GM23248 (cell line): ENCODE measurements at places on chromosomes 4 and X. TPM values are rescaled to one million over a fixed set of nuclear protein-coding genes. Genes with fewer than 3 reads are reported as not detected.

DNA sequence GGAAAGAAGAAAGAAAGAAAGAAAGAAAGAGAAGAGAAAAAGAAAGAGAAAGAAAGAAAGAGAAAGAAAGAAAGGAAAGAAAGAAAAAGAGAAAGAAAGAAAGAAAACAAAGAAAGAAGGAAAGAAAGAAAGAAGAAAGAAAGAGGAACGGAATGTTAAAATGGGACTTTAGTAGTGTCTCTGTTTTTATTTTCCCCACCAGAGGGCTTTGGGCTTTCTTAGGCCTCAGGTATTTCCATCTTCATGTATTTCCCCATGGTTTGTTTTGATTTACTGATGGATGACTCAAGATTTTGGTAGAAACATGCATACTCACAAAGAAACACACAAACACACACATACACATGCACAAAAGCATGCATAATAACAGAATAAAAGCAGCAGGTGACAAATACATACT lies 181.2 kb downstream of the AFF2 start:
- no peaks in the 10 kb centered on the region for H3K4me1 ChIP-seq
- H3K27me3 ChIP-seq: no peaks in the 10 kb centered on the region
- H3K4me3 ChIP-seq: no peak overlapping the region
- no peaks in the 10 kb centered on the region for H3K36me3 ChIP-seq
- DNase-seq: no peak

DNA sequence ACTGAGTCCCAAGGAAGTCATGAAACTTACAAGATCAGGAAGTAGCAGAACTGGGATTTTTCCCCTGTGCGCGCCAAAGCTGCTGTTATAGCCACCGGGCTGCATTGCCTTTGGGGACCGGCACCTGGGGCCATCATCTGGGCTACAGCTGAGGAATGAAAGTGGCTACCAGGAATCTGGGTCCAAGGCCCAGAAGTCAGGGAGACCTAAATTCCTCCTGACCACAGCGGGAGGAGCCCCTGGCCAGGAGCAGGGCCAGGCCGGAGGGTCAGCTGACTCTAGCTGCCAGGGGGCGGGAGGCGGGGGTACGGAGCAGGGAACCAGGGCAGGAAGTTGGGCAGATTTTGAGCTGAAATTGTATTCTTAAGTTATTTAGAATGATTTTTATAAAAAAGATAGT lies 242.4 kb downstream of the EVC2 start:
- no peak overlapping the region for H3K27ac ChIP-seq
- H3K4me1 ChIP-seq: no peaks in the 10 kb centered on the region
- no peaks in the 10 kb centered on the region for H3K27me3 ChIP-seq
- H3K36me3 ChIP-seq: no peaks in the 10 kb centered on the region

- H3K27me3 ChIP-seq: no peaks in the 10 kb centered on the region
- peaks cover 34% of the 10 kb centered on the region for H3K4me1 ChIP-seq
- no peaks in the 10 kb centered on the region for H3K36me3 ChIP-seq
- 0 out of 2 replicates have a peak overlapping the region, but pooled peaks have one; percentile 18 for H3K4me3 ChIP-seq
- peak overlapping the region; percentile 45 for H3K27ac ChIP-seq
- peak; percentile 71 for DNase-seq
These were observed 81.4 kb downstream of the ARHGAP10 start for GRCh38 chr4:147813109-147813773.

DNA sequence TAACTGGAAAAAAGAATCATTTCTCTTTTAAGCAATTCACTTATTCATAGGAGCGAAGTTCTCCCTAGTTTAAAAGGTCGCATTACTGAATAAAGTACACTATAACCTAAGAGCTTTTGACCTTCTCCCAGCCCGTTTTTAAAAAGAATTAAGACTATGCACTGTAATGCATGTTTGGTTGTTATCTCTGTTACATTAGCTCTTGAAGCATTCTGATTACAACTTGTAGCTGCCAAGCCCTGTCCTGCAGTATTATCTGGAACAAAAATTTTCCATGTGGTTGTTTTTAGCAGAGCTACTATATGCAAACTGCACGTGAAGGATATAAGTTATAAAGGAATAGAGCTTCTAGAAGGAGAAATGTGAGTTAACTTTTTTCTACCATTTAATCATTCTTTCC lies 8.1 kb downstream of the GAB1 start:
- H3K4me3 ChIP-seq: no peak overlapping the region
- no peaks in the 10 kb centered on the region for H3K4me1 ChIP-seq
- no peak overlapping the region for H3K27ac ChIP-seq
- H3K27me3 ChIP-seq: no peaks in the 10 kb centered on the region

Gene BRS3
- total RNA-seq: not detected in 2 replicates
